ENCODE measurements at places on chromosomes 3 and 15.

DNA sequence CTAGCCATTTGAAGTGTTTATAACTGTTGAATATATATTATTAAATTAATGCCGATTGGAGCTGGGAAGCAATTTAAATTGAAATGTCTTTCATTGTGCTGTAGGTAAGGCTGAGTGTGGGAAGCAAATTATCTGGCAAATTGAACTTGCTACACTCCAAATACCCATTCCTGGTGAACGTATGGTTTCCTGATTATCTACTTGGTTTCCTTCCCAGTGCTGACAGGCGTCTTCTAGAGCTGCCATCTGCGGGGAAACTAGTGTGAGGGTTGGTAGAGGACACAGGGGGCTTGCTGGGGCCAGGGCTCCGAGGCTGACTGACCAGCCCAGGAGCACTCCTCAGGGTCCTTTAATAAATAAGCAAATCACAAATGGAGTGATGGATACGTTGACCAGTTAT lies 581.4 kb upstream of the LMCD1 start:
- no peak for DNase-seq

GRCh38 chr3:30644615-30645014 lies 38.2 kb downstream of the TGFBR2 start:
- no peak for DNase-seq

DNA sequence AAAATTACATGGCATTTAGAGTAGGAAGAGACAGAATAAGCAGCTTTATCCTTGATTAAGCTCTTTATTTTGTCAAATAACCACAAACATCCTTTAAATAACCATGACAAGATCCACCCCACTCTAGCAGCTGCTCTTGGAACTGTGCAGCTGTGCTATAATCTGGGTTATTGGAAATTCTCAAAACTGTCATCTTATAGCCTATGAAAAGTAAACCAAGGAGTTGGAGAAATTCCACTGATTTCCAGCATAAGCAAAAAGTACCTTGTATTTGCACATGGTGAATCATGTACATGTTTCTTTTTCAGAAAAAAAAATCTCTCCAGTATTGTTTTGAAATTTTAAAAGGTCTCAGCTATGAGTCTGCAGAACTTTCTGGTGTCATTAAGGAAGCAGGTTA lies 88.8 kb upstream of the ABI3BP start:
- no peak for DNase-seq

DNA sequence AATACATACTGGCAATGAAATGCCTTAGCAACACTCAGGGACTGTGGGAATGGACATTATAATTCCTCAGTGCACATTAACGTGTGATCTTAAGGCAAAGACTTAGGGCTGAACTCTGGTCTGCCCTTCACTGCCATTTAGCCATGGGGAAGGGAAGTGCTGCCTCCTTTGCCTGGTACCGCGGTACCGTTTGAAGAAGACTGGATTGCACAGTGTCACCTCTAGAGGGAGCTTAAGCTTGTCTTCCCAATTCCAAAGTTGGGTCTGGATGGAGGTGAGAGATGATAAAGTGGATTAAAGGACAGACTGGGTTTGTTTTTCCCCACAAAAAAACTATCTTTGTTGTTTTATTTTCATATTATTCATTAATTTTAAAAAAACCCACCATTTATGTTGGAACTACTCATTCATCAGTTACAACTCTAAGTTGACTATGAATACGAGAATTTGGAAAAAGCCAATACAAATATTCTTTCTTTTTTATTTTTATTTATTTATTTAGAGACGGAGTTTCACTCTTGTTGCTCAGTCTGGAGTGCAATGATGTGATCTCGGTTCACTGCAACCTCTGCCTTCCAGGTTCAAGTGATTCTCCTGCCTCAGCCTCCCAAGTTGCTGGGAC lies 60.0 kb upstream of the SYN2 start:
- peak; percentile 55 for DNase-seq

DNA sequence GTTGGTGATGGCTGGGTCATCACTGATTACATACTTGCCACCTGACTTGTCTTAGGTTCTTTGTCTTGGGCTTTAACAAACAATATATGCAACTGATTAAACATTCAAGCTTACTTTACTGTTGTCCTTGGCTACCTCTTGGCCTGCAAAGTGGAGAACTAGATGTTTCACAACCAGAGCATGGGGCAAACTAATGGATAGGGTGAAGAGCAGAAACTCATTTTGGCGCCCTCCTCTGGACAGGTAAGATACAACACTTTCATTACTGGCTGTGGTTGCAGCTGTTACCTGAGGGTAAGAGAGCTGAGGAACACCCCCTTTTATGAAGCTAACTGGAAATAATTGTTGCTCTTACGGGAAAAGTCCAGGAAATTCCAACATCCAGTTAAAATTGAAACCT lies 262.1 kb downstream of the NAALADL2 start:
- no peak for DNase-seq

DNA sequence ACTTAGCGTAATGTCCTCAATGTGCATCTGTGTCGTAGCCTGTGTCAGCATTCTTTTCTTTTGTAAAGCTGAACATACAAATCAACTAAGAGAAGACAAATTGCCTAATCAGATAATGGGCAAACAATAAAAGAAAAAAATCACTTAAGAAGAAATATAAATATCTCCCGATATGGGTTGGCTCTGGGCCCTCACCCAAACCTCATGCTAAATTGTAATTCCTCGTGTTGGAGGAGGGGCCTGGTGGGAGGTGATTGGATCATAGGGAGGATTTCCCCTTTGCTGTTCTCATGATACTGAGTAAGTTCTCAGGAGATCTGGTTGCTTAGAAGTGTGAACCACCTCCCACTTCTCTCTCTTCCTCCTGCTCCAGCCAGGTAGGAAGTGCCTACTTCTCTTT lies 285.0 kb upstream of the LYSMD4 start:
- DNase-seq, result no peak

GRCh38 chr3:65979162-65979561 lies 59.6 kb downstream of the MAGI1 start:
- DNase-seq, result no peak

GRCh38 chr3:192864941-192865340 lies 52.7 kb downstream of the MB21D2 start:
- no peak for DNase-seq

DNA sequence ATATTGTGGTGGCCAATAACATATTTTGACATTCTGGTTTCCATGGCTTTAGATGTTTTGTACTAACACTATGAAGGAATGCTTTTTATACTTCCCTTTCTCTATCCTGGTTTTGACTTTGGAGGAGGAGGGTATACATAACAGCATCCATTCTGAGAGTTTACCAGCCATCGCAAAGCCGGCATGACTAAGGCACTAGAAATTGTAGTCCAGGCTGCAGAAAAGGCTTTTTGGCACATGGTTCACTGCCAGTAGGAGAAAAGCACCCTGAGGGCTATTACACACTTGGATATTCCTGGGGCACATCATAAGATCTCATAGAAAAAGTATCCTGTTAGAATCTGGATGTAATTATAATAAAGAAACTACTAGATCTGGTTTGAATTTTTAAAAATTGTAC lies 101.8 kb downstream of the STT3B start:
- no peak for DNase-seq

DNA sequence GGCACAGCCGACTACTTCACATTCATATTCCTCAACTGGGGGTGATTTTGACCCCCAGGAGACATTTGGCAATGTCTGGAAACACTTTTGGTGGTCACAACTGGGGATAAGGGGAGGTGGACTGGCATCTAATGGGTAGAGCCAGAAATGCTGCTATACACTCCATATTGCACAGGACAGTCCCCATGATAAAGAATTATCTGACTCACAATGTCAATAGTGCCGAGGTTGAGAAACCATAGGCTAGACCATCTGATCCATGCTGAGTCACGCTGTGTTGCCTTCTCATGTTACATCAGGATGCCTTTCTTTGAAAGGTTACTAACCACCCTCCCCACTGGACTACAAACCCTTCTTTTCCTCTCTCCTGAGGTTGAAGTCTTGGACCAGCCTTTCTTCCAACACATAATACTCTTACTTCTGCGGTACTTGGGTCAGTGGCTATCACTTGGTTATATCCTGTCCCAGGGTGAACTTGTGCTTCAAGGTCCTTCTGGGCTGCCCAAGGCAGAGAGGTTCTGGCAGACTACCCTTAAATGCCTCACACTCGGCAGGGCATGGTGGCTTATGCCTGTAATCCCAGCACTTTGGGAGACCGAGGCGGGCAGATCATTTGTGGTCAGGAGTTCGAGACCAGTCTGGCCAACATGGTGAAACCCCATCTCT lies 68.8 kb downstream of the CTNNB1 start:
- no peak for DNase-seq

DNA sequence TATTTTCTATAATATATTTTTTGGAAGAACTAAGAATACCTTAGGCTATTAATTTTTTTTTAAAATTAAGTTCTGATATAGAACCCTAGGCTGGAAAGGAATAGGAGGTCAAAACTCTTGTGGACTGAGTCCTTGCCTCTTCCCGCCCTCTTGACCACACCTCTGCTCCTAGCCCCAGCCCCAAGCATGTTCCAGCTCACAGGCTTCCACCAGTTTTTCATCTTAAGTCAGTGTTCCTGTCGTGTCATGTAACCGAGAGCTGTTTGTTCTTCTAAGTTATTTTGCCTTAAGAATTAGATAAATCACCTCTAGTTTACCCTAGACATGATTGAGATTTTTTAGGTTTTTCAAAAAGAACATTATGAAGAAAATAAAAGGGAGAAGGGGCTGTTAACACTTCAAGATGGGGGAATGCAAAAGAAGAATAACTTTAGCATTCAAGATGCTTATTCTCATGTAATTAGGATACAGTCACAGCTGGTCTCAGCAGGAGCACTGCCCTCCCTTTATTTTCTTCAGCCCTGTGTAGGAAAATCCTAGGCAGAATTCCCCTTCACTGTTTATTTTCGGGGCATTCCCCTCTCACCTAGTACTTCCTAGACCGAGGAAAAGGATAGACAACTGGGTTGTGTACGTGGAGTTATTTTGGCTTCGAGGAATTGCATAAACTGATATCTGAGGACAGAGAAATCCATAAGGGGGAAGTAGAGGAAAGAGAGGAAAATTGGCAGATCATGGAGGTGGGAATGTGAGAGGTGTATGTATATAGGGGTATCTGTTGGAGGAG lies 110.2 kb downstream of the CMSS1 start:
- DNase-seq, result no peak

GRCh38 chr15:61016087-61016486 lies 213.0 kb downstream of the RORA start:
- no peak for DNase-seq

DNA sequence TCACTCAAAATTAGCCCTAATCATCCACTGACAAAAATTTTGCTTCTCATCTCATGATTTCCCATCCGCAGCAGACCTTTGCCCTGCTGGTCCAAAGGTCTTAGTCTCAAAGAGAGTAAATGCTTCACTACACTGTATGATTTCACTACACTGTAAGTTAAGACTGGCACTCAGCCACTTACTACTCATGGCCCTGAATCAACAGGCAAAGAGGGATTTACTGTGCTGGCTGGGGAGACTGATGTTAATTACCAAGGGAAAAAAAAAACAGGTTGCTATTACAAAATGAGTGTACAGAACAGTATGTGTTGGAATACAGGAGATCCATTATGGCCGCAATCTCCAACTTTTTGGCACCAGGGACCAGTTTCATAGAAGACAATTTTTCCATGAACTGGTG lies 214.8 kb downstream of the ZMAT3 start:
- DNase-seq, result no peak

DNA sequence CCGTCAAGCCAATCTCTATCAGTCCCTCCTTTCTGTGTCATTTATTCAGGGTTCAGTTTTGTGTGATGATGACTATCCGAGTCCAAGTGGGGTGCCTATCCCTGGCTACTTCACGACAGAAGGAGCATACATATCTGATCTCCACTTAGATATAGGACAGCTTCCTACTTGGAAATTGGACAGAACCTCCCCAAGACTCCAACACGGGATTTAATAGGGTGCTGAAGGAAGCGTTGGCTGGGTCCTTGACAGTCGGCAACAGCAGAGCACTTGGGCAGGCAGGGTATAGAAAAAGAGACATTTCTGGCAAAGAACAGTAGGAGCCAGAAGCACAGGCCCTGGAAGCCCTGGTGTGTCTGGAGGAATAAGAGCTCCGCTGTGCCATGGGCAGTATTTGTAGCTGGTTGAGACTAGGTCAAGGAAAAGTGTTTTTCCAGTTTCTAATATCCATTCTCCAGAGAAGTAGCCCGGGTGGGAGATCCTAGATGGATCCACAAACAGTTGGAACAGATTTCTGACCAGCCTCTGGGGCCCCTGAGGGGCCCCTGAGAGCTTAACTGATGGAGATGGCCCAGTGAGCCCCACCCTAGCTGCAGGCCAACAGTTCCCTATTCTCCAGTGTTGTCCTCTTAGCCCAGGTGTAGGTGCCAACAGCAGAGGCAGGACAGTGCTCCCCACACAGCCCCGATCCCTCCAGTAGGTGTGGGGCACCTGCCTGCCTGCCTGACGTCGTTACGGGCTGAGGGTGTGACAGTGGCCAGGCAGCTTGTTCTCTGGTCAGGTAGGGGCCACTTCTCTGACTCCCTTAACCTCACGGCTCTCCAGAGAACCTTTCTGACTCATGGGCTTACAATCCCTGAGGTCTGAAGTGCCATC lies 130.8 kb downstream of the CHCHD6 start:
- DNase-seq, result no peak

DNA sequence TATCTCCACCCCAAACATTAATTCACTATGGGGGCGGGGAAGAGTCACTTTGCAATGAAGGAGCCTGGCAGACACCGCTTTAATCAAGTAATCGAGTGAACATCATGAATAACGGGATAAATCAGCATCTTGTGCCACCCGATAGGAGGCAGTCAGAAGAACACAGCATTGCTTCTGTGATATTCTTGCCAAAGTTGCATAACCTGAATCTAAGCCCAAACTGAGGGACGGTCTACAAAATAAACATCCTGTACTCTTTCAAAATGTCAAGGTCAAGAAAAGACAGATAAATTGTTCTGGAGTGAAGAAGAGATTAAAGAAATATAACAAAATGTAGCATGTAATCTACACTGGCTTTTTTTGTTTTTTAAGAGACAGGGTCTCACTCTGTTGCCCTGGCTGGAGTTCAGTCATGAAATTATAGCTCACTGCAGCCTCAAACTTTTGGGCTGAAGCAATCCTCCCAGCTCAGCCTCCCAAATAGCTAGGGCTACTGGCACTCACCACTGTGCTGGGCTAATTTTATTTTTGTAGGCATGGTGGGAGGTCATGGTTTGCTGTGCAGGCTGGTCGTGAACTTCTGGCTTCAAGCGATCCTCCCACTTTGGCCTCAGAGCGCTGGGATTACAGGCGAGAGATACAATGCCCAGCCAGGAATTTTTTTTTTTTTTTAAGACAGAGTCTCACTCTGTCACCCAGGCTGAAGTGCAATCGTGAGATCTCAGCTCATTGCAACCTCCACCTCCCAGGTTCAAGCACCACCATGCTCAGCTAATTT lies 20.1 kb upstream of the VWA5B2 start:
- no peak for DNase-seq

DNA sequence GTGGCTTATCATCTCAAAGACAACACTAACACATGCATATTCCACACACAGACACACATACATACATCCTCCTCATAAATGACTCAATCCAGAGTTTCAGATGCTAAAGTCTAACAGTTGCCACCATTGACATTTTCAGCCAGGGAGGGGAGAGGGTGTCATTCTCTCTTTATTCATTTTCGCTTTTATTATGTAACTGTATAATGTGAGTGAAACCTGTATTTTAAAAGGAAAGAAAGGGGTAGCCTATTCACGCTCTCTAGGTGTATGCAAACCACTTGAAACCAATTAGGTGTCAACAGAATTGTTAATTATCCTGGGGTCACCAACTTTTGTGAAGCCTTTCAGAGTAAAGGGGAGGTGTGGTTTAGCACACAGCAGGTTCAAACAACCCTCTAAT lies 1282.9 kb downstream of the ROBO2 start:
- no peak for DNase-seq

Data from SK-N-DZ (cell line).